ENCODE measurements at places on chromosomes 5 and 9. TPM values are rescaled to one million over a fixed set of nuclear protein-coding genes. Genes with fewer than 3 reads are reported as not detected.

DNA sequence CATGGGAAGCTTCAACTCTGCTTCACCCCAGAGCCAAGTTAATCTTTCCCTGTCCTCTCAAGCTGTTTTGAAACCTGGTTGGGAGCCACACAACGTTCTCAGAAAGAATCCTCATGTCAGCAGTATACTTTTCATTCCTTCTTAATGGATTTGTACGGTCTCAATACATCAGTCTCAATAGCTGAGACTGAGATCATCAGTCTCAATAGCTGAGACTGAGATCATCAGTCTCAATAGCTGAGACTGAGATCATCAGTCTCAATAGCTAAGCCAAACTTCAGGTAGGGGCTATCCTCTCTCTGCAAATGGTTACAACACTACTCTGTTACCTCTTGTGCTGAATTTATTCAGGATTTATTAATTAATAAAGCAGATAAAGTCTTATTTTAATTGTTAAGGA lies 1317.4 kb upstream of the CDH9 start:
- no peak for DNase-seq

GRCh38 chr5:151954255-151954654 lies 29.6 kb upstream of the GLRA1 start:
- DNase-seq, result no peak

GRCh38 chr5:14945450-14945849 lies 73.9 kb upstream of the ANKH start:
- DNase-seq, result no peak

- DNase-seq, result no peak
Measured at GRCh38 chr5:65455064-65455463, 26.7 kb downstream of the ADAMTS6 start.

DNA sequence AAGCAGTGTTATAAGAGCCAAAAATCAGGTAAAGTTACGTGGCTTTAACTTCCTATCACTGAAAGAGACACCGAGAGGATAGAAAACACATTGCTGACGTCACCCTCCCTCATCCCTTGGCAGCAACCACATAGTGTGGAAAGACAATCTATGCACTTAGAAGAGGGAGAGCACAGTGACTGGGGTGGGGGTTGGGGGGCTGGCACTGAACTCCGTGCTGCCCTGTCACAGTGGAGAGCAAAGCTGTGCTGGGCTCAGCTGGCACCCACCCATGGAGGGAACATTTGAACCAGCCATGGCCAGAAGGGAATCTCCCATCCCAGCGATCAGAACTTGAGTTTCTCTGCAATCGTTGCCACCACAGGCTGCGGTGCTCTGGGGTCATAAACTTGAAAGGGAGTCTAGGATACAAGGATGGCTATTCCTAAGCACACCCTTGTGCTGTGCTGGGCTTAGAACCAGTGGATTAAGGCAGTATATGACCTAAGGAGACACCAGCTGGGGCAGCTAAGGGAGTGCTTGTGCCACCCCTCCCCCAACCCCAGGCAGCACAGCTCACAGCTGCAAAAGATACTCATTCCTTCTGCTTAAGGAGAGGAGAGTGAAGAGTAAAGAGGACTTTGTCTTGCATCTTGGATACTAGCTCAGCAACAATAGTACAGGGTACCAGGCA lies 73.4 kb downstream of the KIAA0825 start:
- DNase-seq, result no peak

- DNase-seq, result no peak
Measured at GRCh38 chr9:11148189-11148588, 535.4 kb upstream of the PTPRD start.

GRCh38 chr9:71725590-71726338 lies 42.5 kb downstream of the CEMIP2 start:
- DNase-seq, result no peak

DNA sequence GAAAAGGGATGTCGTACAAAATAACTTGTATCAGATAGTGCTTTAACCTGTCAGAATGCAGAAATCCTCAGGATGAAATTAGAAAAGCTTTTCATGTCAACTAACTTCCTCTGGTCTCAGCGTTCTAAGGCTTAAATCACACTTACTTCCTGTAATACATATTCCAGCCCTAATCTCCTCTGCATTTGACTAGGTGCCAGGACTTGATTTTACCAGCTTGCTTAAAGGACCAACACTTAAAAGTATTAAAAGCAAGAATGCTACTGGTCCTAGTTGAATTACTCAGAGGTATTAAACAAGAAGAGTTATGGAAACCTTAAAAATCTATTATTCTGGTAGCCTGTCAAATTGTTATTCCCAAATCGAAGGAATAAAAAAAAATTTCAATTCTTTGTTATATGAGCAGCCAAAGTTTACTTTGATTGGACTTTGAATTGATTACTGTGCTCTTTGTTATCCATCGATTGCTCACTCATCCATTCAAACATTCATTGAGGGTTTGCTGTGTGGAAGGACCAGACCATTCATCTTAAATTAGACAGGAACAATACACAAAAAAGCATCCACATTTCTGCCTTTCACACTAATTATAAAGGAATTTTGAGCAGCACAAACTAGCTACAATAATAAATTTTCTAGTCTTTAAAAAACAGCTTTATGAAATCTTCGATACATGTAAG lies 108.7 kb downstream of the MUSK start:
- DNase-seq, result peak; percentile 78

- DNase-seq, result no peak
Measured at GRCh38 chr9:127535834-127536233, 76.2 kb upstream of the STXBP1 start.

GRCh38 chr5:101271416-101271815 lies 368.3 kb upstream of the ST8SIA4 start:
- no peak for DNase-seq

DNA sequence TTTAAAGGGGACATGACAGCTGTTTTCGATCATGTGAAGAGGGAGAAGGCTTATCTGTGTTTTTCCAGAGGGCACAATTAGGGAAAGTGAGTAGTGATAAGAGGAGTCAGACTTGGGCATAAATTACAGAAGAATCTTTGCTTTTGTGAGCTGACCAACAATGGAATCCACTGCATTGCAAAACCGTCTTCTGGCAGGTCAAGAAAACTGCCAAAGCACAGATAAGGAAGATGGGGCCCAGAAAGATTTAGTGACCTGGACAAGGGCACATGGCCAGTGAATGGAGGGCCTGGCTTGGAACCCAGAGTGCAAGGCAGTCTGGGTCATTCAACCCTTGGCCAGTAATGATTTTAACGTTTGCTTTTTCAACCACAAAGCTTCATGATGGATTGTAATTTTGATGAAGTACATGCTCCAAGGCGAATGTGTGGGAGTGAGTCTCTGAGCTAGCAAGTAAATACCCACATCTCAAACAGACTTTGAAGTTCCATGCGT lies 153.2 kb upstream of the MAST4 start:
- peak; percentile 95 for DNase-seq

The IFNA2 gene
- not detected for total RNA-seq

The ZNF366 gene
- not detected for total RNA-seq

The IL9 gene
- total RNA-seq, result not detected

The LRRC19 gene
- not detected for total RNA-seq

The TIFAB gene
- not detected for total RNA-seq

The C5orf58 gene
- not detected for total RNA-seq

The AGXT2 gene
- total RNA-seq, result not detected

The NPR2 gene
- total RNA-seq, result 12.5 TPM
